ENCODE measurements at places on chromosomes 7 and 10.

GRCh38 chr7:100130608-100131453 lies 4.1 kb downstream of the MBLAC1 start:
- peak; percentile 51 for DNase-seq

GRCh38 chr7:159207393-159207792 lies 62.7 kb upstream of the VIPR2 start:
- DNase-seq, result no peak

DNA sequence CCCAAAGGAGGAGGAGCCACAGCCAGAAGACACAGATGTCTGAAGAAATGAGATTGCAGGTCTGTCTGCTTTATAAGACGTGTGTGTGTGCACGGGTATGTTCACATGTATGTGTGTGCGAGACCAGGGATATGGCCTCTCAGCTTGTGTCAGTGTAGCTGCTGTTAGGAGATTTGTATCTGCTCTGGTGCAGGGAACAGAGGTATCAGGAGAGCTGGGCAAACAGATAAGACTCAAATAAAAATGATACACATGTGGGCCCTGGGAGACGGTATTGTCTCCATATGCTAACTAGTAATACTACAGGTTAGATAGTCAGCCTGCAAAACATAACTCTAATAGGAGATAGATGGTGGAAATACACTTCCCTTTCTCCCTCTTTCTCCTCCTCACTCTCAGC lies 161.0 kb downstream of the PLXNA4 start:
- no peak for DNase-seq

- DNase-seq, result no peak
Observed at GRCh38 chr10:119371704-119372663, 164.6 kb downstream of the GRK5 start.

- DNase-seq, result peak; percentile 19
Observed at GRCh38 chr10:92712016-92712889, 22.5 kb downstream of the HHEX start.
